Right renal pelvis (tissue), 4 donors: ENCODE measurements at places on chromosomes 4 and X. TPM values are rescaled to one million over a fixed set of nuclear protein-coding genes. Genes with fewer than 3 reads are reported as not detected.

SPANXA1 gene
- polyA plus RNA-seq, result not detected

FOXP3 gene
- 0.67 TPM for polyA plus RNA-seq

SYNPO2 gene
- polyA plus RNA-seq, result 13.7 TPM

METTL14 gene
- polyA plus RNA-seq, result 72.8 TPM

LDOC1 gene
- polyA plus RNA-seq, result 84.1 TPM

CT45A2 gene
- not detected for polyA plus RNA-seq

P2RY10 gene
- 0.10 TPM for polyA plus RNA-seq

KLHL13 gene
- 77.8 TPM for polyA plus RNA-seq

RPL9 gene
- polyA plus RNA-seq, result 788 TPM

HMGB3 gene
- 119 TPM for polyA plus RNA-seq

XIAP gene
- polyA plus RNA-seq, result 41.6 TPM

SCLT1 gene
- 14.9 TPM for polyA plus RNA-seq

CBR4 gene
- 47.1 TPM for polyA plus RNA-seq

TEX13B gene
- polyA plus RNA-seq, result not detected

BMPR1B gene
- polyA plus RNA-seq, result 26.8 TPM

ADRA2C gene
- polyA plus RNA-seq, result 10.5 TPM

SEC24B gene
- polyA plus RNA-seq, result 46.0 TPM

IGSF1 gene
- polyA plus RNA-seq, result 26.4 TPM

- DNase-seq, result no peak
Observed at GRCh38 chr4:124092541-124092984, 620.0 kb downstream of the ANKRD50 start.

- DNase-seq, result no peak
Observed at GRCh38 chr4:14445882-14446281, 556.4 kb upstream of the CPEB2 start.

DNA sequence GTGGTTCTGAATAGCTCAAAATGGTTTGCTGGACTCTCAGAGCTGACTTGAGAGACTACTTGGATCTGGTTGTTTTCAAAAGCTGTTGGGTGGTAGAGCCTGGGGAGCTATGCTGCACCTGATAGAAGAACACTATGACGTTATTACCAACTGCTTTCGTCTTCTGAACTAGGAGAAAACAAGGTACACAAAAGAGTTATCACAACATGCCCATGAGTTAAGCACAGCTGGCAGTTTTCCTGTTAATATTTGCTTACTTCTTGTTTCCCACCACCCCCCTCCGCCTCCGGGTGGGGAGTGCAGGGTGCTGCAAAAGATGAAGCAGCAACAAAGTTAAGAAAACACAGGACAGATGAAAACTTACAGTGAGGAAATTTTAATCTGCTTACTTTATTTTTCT, 69.1 kb downstream of the RASL11B start:
- DNase-seq, result no peak

- no peak for DNase-seq
Observed at GRCh38 chrX:15512401-15512965, 11.9 kb downstream of the BMX start.

DNA sequence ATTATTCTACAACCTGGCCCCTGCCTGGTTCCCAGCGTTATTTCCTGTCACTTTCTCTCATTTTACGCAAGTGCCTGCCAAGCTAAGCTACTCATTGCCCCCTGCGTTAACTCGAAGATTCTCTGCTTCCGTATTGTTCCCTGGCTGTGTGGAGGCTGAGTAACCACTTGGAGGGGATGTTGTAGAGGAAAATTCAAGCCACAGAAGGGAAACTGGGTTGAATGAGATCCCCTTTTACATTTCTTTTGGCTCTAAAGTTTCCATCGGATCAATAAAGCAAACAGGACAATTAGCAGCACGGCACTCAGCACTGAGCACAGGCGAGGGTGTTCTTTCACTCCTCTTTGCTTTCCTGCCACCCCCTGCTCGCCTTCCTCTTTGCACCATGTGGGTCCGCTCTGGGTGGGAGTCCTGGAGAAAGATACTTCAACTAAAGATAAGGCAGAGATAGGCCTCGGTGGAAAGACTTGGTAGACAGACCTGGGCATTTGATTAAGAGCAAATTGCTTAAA, 4.2 kb upstream of the TMSB4X start:
- no peak for DNase-seq

GRCh38 chr4:182846036-182846435, 71.2 kb downstream of the DCTD start:
- DNase-seq, result no peak

GRCh38 chr4:138182838-138183426, 59.2 kb downstream of the SLC7A11 start:
- no peak for DNase-seq

DNA sequence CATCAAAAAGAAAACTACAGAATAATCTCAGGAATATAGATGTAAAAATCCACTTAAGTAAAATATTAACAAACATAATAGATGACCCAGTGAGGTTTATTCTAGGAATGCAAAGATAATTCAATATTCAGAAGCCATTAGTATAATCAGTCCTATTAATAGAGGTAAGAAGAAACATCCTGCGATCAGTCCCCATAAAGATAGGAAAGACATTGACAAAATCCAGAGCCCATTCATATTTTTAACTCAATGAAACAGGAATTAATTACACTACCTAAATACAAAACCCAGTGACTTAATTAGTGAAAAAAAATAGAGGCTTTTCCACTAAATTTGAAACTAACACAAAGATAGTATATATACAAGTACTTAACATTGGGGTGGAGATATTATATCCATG, 321.4 kb upstream of the INTU start:
- DNase-seq, result no peak

- no peak for DNase-seq
Observed at GRCh38 chr4:151287409-151287808, 10.4 kb downstream of the PRSS48 start.

GRCh38 chr4:135411251-135411650, 1209.7 kb upstream of the PABPC4L start:
- DNase-seq, result no peak

GRCh38 chrX:118536204-118536603, 40.6 kb downstream of the DOCK11 start:
- DNase-seq, result no peak

DNA sequence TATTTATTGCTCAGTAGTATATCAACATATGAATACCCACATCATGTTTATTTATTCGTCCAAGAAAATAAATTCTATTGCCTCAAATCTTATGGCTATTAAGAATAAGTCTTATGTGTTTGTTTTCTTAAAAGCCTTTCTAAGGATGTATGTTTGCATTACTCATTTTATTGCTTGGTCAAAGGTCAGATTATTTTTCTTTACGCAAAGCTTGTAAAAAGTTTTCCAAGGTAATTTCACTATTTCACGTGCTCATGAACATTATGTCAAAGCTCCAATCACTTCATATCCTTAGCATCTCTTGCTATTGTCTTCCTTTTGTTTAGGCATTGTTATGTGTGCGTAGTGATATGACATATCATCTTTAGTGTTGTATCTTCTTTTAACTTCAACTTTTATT, 258.5 kb upstream of the FSTL5 start:
- DNase-seq, result no peak

GRCh38 chrX:17440258-17440657, 65.3 kb downstream of the NHS start:
- DNase-seq, result no peak

- DNase-seq, result no peak
Observed at GRCh38 chrX:28108186-28108945, 127.1 kb upstream of the DCAF8L1 start.

DNA sequence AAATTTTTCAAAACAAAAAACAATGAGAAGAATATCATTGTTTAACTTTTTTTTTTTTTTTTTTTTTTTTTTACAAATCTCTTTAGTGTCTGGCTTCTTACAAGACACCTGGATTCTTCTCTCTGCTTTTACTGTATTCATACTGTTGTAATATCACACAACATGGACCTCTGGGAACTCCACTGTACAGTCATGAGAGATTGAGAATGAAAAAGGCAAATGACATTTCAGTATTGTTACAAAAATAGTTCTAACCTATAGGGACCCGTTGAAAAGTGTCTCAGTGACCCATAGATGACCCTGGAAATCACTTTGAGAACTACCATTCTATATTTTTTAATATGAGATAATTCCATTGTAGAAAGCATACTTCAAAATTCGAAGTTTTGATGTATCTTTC, 124.4 kb downstream of the SLIT2 start:
- DNase-seq, result no peak

- DNase-seq, result no peak
Observed at GRCh38 chr4:36332023-36332781, 50.8 kb downstream of the DTHD1 start.

DNA sequence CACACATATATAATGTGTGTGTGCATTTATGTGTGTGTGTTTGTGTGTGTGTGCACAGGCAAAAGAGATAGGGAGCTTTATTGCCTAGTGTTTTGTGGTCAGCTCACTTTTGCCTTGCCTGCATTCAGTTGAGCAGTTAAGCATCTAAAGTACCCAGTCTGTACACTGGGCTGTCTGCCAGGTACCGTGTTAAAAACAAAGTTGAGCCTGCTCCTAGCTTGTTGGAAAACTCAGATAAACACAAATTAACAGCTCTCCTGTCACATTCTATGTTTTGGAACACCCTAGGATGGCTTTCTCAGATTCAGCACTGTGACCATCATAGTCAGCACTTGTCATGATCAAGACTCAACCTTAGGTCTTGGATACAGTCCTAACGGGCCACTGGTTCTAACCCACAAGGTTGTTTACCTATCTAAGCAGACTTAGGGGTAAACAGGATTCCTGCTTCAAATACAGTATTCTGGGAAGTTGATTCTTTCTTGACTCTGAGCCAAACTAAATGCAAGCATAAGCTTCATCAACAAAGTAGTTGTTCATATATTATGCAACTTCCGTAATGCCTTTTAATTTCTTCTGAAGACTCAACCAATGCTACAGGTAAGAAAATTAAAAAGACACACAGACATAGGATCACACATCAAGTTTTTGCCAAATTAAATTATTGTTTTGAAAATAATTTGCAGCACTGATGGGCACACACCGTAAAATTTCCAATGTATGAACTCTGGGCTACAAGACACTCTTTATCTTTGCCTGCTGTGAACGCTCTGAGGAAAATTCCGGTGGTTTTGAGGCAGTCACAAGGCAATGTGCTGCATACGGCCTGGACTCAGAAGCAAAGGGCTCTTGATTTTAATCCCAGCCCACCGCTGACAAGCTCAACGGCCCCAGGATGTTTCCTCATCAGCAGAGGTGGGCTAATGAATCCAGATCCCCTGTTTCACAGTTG, 11.3 kb upstream of the CD99 start:
- DNase-seq, result no peak

DNA sequence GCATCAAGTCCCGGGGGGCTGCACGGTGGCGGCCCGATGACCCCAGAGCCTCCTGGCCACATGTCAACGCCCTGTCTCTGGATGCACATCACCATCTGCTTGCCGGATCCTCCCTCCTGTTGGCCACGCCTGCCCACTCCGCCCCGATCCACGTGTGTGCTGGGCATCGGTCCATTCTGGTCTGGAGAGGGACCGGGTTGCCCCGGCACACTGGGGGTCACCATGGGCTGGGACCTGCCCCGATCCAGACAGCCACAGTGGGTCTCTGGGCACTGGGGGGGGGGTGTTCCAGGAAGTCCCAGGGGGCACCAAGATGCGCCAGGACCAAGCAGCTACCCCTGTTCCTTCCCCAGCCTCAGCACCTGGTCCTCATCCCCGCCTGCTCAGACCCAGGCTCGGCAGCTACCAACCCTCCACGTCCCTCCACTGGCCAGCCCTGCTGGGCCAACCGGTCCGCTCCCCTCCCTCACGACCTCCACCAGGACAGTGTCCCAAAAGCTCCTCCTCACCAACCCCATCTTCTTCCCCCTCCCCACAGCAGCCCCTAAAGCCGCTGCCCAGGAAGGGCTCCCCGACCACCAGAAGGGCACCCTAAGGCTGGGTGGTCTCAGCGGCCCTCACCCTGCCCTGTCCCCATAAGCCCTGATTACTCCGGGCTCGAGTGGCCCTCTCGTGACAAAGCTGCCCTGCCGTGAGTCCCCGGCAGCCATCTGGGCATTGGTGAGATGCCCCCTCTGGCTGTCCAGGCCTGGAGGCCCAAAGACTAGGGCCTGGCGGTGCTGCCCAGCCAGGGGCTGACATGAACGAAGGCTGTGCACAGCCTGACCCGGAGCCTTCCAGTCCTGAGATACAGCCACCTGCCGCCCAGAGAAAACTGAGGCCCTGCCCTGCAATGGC, 4.6 kb downstream of the CTBP1 start:
- no peak for DNase-seq

GRCh38 chrX:13515211-13515930, 54.0 kb upstream of the EGFL6 start:
- DNase-seq, result no peak

DNA sequence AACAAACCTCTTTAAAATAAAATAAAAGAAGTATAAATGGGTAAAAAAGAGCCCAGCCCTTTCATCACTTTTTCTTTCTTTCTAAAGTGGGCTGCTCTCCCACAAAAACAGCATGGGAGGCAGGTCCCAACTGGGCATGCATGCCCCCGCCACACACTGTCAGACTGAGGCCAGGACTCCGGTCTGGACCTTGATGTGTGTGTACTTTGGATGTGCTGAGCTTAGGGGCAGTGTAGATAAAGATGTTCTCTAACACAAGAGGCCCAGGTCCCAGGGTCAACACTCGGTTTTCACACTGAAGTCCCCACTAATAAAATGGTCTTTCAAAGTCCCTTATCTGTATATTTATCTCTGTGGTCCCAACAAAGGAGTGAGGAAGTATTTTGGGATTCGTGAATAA, 44.4 kb downstream of the ADGRA3 start:
- no peak for DNase-seq

DNA sequence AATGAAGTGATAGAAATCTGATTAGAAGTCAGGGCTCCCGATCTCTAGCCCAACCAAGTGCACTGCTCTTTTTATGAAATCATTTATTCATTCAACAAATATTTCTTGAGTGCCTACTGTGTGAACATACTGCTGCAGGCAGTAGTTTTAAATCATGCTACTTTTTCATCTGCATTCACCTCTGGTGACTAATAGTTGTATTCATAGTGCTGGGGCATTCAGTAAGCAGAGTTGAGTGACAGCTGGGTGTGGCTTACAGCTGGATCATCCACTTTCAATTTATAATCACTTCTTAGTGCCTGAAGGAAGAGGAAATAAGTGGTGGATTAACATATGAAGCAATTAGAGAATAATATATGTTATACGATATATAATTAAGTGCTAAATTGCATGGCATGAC, 94.1 kb upstream of the HPRT1 start:
- no peak for DNase-seq

- DNase-seq, result no peak
Observed at GRCh38 chrX:23292354-23292987, 42.2 kb upstream of the PTCHD1 start.

DNA sequence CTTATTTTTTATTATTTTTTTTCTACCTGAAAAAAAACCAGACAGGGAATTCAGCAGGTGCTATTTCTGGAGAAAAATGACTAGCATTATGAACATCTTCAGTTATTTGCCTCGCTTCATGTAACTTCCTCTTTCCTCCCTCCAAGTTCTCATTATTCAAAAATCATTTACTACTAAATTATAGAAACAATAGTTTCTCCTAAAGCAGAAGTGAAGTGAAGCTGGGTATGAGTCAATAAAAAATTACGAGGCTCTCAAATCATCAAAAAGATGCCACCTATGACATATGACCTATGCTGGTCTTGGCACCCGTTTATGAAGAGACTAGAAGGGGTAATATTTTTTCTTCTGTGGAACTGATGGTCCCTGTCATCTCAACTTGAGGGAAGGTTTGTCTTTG, 145.0 kb upstream of the AADAT start:
- no peak for DNase-seq

- DNase-seq, result no peak
Observed at GRCh38 chr4:184104419-184105101, 113.1 kb downstream of the ENPP6 start.
